ENCODE measurements at places on chromosomes 5 and 9.

GRCh38 chr5:175872287-175873087 is 1.1 kb downstream of the CPLX2 start:
- no peak for DNase-seq

DNA sequence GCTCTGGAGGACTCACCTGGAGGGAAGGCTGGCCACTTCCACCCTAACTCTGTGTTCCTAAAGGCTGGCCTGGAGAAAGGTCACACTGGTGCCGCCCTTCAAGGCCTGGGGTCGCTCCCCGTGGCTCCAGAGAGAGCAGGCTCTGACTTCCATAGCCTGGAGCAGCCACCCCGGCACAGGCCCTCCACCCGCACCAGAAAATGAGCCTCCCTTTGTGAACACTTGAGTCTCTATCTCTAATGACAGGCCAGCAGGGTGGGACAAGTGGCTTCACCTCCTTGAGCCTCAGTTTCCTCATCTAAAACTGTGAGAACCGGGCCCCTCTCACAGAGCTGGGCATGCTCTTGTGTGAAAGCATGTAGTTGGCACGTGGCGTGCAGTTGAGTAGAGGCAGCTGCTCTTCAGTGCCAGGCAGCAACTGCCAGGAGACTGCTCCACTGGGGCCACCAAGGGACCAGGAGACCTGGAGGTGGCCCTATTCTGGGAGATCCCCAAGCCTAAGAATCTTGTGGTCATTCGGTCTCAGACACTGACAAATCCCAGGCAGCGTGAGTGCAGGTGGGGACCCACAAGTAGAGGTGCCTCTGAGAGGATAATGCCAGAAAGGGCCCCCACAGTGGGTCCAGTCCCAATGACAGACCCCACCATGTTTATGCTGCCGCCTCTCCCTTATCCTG is 56.7 kb upstream of the GARNL3 start:
- DNase-seq, result no peak

DNA sequence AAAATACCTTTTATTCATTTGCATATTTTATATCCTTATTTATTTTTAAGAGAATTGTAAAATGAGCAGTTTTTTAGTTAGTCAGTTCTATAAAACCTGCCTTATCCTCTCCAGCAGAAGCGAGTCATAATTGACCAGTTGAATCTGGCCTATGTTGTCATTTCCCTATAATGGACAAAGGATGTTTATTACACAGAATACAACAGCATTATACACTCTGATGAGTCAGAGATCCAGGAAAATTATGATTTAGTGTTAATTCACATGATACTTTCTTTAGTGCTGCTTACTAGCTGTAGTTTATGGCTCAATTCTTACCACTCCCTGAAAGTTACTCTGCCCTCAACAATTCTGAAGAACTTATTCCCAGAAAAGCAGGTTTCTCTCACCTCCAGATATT is 26.8 kb upstream of the LURAP1L start:
- no peak for DNase-seq

DNA sequence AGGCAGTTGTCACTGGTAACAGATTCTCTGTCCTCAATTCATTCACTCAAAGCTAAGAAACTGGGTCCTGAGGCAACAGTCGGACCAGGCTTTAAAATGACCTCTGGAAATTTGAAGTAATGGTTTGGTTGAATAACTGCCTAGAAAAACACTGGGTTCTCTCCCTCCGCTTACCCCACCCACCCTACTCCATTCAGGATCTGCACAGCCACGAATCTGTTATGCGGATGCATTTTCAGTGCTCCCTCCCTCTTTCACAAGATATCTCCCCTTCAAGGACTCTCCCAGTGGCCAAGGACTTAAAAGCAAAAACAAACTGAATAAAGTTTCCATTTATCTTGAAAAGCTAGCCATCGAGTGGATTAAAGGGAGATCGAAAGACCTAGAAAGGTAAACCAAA is 260.2 kb upstream of the ANKRD55 start:
- DNase-seq, result no peak

DNA sequence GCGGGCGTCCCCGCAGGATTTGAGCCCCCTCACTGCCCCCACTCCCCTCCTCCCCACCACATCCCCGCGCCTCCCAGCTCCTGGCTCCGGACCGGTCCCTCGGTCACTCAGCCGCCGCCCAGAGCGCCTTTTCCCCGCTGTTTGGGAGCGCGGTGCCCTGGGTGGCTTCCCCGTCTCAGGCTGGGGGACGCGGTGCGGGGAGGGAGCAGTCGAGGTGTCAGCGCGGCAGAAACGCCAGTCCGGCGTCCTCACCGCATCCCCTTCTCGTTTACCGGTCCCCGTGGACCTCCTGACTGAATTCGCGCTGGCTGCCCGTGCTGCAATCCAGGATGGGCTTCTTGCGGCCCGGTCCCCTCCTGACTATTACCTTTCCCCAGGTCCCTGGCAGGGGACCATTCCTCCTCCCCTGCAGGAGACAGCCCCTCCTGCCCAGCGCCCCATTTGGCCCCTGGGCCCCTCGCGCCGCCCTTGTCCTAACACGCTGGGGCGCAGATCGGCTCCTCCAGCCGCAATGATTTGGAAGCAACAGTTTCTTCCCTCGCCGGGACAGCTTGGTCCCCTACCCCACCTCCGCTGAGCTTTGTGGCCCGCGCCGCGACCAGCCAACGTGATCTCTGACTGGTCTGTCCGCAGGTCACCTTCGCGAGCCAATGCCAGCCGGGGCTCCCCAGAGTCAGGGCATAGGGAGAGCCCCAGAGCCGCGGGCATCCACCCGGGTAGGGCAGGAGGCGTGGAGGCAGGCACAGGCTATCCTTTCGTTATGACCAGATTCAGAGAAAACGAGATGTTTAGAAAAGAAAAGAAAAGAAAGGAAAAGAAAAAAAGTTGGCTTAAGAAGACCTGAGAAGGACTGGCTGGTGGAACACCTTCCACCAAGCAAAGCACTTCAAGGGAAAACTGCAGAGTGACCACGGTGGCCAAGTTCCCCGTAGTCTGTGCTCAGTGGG is 1.2 kb downstream of the ANKRD33B start:
- DNase-seq, result no peak

DNA sequence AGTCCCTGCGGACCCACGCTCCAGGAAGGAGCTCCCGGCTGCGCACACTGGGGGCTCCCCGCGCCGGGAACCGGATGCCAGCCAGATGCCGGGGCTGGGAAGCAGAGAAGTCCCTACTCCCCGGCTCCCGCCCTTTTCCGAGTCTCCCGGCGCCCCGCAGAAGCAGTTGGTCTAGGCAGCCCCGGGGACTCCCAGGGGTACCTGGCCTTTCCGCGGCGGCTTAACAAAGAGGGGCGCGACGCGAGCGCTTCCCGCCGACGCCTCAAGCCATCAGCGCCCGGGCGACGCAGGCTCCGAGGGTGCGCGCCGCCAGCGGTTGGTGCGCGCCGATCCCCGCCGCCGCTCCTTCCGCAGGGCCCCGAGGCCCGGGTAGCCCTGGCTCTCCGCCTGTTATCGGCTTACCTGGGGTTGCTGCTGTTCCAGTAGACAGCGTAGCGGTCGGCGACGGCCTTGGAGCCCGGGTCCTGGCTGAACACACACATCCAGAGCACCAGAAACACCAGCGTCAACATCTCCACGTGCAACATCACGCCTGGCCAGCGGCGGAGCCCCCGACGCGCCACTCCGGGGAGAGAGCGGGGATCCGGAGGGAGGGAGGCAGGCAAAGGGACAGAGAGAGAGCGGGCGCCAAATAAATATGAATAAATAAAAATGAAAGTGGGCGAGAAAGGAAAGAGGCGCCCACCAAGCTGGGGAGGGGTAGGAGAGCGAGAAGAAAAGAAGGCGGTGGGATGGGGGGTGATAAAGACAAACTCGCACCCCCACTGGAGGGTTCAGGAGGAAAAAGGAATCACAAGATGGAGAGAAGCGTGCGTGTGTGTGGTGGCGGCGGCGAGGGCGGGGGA is 428 bp downstream of the EFNA5 start:
- DNase-seq, result no peak

DNA sequence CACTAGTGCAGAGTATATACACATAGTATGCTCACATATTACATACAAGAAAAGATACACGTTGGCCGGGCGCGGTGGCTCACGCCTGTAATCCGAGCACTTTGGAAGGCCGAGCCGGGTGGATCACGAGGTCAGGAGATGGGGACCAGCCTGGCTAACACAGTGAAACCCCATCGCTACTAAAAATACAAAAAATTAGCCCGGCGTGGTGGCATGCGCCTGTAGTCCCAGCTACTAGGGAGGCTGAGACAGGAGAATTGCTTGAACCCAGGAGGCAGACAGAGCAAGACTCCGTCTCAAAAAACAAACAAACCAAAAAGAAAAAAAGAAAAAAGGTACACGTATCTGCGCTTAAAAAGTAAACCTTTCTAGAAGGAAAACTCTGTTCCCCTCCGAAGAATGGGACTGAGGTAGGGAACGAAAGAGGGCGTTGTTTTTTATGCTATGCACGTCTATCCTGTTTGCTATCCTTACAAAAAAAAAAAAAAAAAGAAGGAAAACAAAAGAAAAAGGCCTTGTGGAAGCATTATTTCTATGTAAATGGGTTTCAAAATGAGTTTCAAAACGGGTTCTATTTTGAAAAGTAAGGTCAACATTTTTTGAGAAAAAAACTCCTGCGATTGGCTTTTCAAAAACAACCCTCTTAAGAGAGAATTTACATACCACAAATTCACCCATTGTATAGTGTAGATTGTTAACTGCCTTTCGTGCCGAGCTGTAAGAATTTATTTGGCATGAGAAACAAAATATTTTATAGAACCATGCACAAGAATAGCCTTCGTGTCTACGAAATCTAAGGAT is 1.2 kb downstream of the AK3 start:
- DNase-seq, result no peak

DNA sequence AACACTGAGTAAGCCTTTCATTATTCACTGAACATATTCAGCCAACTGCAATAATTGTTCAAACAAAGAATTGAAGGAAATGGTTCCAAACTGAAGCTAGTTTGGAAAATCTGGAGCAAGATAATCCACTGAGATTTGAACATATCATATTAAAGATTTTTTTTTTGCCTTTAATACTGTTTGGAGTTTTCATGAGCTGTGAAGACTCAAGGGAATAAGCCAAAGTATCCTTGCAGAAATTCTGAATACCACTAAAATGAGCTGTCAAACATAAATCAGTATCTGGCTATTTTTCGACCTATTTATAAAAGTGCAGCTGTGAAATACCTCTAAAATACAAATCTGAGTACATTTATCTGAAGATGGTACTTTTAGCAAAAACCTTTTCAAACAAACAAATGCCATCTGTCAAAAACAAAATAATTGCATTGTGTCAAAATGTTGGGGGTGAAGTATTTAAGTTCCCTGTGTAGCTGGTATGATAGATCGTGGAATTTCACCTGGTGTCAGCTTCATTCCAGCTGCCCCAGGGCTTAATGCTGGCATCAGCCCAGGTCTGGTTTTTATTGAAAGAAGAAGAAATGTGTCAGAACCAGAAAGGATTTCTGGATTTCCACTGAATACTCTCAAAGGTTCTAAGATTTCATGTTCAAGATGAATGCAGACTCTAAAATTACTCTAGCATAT is 149.0 kb upstream of the GRAMD2B start:
- DNase-seq, result no peak

- DNase-seq, result no peak
These were observed 66.3 kb downstream of the ANKRD55 start for GRCh38 chr5:56166671-56167385.

DNA sequence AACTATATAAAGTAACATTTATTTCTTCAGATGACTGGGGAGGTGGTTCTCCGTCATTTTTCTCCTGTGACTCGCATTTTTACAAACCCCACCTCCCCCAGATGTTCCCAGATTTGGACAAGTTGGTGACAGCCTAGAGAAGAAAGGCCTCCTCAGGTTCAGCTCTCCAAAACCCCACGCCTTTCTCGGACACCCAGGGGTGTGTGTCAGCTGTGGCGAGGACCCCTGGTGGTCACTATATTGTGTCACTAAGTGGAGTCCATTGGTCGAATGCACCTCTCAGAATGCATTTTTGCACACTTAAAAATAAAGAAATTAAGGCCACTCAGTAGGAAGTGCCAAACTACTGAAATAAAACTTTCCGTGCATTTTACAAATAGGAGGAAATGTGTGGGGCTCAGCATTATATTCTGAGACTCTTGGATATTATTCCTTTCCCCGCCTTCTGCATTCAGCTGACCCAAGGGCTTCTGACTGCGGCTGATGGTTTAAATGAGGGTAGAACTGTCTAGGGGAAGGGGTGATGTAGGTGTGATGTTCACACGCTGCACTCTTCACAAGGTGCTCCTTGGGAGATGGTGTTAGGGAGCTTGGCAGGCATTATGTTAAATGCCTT is 47.6 kb downstream of the ACO1 start:
- DNase-seq, result no peak

- DNase-seq, result no peak
These were observed 65.7 kb upstream of the GNE start for GRCh38 chr9:36323926-36324325.

GRCh38 chr9:4994166-4994890 is 9.3 kb downstream of the JAK2 start:
- DNase-seq, result no peak

DNA sequence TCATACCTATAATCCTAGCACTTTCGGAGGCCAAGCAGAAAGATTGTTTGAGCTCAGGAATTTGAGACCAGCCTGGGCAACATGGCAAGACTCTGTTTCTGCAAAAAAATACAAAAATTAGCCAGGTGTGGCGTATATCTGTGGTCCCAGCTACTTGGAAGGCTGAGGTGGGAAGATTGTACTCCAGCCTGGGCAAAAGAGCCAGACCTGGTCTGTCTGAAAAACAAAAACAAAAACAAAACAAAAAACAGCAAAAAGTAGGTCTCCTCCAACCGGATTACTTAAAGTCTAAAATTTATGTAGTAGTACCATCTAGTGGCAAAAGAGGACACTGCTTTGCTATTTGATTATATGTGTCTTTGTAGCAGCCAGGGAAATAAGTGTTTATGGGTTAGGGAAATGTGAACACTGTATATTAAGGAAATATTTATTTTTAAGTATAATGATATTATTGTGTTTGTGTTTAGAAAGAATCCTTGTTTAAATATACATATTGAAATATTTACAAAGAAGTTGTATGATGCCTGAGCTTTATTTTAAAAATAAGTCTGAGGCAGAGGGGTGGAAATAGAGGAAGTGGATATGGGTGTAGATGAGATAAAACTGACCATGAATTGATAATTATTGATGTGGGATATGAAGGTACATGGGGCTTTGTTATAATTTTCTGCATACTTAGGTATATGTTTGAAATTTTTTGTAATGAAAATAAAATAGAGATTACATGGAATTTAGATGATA is 20.0 kb downstream of the APC start:
- no peak for DNase-seq

DNA sequence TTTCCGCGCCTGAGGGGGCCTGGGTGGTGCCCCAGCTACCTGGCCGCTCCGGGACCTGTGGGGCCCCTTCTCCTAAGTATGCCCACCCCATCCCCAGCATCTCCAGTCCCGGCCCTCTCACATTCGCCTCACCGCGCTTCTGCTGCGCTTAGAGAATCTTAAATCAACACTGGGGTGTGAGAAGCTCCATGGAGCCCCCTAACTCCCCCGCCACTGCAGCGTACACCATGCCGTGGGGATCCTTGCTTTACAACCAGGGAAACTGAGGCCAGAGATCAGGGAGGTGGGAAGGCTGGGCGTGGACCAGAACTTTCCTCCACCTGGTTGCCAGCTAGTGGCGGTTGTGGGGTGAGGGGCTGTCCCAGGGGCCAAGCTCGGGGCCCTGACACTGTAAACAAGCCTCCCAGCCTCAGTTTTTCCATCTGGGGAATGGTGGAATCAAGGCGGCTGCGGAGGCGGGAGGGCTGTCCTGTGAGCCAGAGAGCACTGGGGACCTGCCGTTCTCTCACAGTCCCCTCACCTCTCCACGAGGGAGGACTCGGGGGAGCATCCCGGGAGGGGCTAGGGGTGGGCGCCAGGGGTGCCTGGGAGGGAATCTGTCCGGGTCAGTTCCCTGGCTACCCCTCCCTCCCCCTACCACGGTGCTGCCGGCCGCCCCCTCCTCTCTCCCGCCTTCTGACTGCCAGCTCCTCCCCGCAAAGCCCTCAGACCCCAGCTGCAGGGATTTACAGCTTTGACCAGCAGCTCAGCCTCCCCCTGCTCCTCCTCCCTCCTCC is 161.2 kb downstream of the C9orf50 start:
- no peak for DNase-seq
